Stimulated activated CD8-positive, alpha-beta memory T cell treated with anti-CD3 and anti-CD28 coated beads, Interleukin-15, amount 100 ng/mL, for 24 hours (primary cell): ENCODE measurements at places on chromosomes 3 and 15.

- DNase-seq = no peak
These were observed 11.4 kb upstream of the RAB8B start for GRCh38 chr15:63178034-63178433.

- no peak for DNase-seq
These were observed 546.0 kb upstream of the NR2F2 start for GRCh38 chr15:95784508-95784907.

GRCh38 chr3:100802126-100802525 lies 92.8 kb downstream of the TFG start:
- DNase-seq = no peak

- no peak for DNase-seq
These were observed 23.3 kb upstream of the ATP1B3 start for GRCh38 chr3:141853081-141853601.

DNA sequence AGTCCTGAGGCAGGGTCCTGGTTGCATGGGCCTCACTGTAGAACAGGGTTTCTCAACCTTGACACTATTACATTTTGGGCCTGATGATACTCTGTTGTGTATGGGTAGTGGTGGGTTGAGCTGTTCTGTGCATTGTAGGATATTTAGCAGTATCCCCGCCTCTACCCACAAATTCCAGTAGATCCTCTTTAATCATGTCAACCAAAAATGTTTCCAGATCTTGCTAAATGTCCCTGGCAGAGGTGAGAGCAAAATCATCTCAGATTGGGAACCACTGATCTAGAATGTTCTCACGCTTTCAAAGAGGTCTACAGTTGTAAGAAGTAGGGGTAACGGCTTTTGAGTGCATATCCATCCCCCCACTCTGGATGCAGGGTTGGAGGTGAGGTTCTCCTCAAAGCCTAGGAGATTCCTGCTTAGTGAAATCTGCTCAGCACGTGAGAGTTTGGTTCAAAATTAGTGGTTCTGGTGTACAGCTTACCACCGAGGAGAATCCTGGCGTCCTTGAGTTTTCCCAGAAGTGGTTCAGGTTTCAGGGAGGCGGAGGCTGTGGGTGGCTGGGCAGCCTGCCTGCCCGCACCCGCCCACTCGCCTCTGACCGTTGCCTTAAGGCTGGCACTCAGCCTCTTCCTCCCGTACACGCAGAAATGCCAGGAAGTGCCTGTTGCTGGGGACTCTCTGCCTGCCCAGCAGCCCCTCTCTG lies 5.3 kb downstream of the ACVR2B start:
- no peak for DNase-seq

- no peak for DNase-seq
These were observed 778 bp downstream of the MTMR10 start for GRCh38 chr15:30990446-30991254.

DNA sequence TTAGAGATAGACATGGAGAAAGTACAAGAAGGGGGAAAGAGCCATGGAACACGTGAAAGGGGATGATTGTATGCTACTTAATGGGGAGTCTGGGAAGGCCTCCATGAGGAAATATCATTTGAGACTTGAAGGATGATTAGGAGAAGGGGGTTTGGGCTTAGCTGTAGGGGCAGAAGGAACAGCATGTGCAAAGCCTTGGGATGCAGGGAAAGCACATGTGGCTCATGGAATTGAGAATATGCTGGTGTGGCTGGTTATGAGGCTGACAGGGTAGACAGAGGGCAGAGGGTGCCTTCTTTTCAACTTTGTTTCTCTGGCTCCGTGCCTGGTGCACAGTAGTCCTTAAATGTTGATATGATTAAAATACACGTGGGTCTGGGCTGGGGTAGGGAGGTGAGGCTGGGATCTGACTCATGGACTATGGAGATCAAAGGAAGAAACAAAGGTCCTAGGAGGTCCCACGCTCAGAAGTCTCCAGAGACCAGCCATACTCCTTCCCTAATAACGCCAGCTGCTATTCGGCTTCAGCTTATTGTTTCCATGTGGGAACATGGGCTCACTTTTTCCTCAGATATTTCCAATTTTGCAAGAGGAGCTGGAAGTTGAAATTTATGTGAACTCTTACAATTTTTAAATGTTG lies 1.1 kb downstream of the GTF2E1 start:
- DNase-seq = no peak

DNA sequence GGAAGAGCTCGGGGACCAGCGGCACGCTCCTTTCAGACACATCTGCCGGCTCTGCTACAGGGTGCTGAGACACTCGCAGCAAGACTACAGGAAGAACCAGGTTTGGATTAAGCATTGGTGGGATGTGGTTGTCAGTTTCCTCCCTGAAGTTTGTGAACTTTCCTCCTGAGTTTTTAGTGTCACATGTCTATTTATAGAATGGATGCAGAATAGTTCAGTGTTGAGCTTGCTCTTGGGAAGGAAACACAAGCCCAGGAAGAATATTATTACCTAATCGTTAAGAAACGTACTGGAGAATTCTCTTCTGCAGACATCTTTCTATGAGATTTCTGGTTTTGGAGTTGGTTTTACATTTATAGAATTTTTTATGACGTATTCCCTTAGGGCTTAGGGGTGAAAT lies 172.0 kb downstream of the ITPR1 start:
- DNase-seq = no peak

DNA sequence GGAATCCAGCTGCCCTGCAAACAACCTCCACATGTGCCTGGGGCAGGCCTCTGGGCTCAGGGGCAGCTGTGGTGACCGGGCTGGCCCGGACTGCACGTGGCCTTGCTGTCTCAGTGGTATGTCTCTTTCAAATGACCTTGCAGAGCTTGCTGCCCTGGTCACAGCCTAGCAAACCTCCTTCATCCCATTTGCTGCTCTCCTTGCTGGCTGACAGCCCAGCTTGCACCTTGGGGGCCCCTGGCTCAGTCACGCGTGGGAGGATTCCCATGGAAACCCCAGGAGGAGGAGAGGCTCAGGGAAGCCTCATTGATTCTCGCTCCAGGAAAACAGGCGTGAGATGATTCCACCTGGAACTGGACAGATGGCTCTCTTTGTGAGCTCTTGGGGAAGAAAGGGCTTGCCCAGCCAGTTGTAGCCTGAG lies 5.6 kb downstream of the SPSB4 start:
- DNase-seq = no peak

GRCh38 chr15:28004143-28005003 lies 94.7 kb downstream of the OCA2 start:
- no peak for DNase-seq

DNA sequence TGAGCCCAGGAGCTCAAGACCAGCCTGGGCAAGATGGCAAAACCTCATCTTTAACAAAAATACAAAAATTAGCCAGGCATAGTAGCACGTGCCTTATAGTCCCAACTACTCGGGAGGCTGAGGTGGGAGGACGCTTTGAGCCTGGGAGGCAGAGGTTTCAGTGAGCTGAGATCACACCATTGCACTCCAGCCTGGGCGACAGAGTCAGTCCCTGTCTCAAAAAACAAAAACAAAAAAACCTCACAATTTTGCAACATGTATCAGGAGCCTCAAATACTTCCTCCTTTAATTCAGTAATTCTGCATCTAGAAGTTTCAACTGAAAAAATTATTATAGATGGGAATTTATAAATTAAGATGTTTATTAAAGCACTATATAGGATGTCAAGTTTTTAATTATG lies 1.1 kb downstream of the MRPL47 start:
- DNase-seq = no peak

- DNase-seq = no peak
These were observed 2.4 kb downstream of the PLXNA1 start for GRCh38 chr3:126985132-126985985.

GRCh38 chr15:93049914-93050578 lies 39.0 kb downstream of the RGMA start:
- DNase-seq = no peak

GRCh38 chr3:101836652-101837598 lies 12.4 kb upstream of the NFKBIZ start:
- no peak for DNase-seq

DNA sequence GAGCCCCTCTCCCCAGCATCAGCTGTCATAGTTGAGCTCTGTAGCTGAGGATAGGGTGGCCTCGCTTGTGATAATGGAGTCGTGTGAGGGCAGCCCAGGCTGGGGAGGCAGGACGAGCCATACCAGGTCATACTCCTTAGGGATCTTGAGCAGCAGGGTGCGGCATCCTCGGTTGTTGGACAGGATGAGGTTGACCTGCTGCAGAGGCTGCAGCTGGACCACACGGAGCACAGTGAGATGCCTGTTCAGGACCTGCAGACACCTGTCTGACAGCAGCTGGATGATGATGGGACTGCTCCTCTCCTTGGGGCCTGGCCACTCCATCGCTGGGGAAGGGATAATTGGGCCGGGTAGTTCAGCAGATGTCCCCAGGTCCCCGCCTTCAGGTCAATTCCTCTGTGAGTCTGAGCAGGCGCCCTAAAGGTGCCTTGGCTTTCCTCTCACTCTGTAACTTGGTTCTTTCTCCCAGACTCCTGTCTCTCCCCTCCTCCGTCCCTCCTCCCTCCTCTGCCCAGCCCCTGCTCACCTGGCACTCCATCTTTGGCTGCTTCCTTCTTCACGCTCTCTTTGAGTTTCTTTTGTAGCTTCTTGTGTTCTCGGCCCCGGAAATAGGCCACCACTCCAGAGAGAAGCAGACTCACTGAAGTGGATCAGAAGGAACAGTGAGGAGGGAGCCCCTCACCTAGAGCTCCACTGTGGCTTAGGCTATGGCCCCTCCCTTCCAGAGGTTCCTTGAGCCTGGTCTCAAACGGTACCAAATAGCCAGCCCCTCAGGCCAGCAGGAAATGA lies 7.8 kb downstream of the DUOX2 start:
- no peak for DNase-seq

DNA sequence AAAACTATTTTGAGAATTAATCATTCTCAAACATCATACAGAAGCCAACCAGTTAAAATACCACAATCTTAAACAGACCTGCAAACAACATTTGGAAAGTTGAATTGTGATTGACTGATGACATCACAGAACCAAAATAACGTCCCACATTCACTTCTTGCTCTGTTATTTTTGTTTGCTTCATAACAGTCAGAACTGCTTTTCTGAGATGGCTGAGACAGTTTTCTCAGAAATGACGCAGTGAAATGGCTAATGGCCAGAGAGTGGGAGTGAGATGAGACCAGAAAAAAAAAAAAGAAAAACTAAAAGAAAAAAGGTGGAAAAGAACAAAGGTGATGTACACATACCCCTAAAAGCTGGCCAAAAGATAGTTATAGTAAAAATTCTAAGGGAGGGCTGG lies 1061.2 kb downstream of the FHIT start:
- DNase-seq = no peak

DNA sequence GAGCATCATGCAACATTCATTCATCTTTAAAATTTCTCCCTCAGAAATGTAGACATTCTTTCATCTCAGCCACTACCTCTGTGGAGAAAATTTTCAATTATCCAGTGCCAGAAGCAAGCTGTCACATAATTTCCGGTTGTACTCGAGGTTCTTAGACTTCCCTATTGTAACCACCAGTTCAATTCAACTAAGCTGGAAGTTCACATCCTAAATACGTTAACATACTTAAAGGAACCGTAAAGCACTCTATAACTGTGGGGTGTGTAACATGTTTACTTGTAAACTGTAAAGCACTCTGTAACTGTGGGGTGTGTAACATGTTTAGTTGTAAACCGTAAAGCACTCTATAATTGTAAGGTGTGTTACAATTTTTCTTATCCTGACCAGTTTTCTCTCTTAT lies 150.3 kb downstream of the PLCL2 start:
- DNase-seq = no peak

- no peak for DNase-seq
These were observed 228.0 kb downstream of the XXYLT1 start for GRCh38 chr3:195042743-195043606.

- DNase-seq = no peak
These were observed 3.9 kb upstream of the ATP11B start for GRCh38 chr3:182789371-182789770.

DNA sequence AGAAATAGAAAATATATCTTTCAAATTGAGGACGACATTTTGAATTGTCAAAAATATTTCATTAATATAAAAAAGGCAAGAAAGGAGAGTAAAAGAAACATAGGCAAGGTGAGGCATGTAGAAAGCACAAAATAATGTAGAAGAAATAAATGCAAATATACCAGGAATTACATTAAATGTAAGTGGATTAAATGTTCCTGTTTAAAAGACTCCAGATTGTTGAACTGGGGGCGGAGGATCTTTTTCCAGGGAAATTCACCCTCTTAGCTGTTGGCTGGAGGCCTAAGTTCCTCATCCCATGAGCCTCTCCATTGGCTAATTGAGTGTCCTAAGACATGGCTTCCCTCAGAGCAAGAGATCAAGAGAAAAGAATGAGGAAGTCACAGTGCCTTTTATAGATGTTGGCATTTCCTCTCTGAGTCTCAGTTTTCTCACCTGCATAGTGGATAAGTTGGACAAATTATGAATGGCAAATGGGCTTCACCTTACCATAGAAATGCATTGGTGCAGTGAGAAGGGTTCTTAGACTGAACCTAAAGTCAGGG lies 147.4 kb upstream of the SMAD3 start:
- no peak for DNase-seq

DNA sequence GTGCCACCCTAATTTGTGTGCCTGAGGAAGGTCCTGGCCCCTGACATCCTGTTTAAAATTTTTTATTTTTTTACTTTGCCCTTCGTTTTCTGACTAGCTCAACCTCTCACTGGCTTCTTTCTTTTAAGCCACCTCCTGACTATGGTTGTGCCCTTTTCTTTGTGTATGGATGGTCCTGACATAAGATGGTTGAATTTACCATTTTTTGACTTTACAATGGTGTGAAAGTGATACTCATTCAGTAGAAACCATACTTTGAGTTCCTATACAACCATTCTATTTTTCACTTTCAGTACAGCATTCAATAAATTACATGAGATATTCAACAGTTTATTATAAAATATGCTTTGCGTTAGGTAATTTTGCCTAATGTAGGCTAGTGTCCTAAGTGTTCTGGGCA lies 74.3 kb upstream of the PTX3 start:
- no peak for DNase-seq

DNA sequence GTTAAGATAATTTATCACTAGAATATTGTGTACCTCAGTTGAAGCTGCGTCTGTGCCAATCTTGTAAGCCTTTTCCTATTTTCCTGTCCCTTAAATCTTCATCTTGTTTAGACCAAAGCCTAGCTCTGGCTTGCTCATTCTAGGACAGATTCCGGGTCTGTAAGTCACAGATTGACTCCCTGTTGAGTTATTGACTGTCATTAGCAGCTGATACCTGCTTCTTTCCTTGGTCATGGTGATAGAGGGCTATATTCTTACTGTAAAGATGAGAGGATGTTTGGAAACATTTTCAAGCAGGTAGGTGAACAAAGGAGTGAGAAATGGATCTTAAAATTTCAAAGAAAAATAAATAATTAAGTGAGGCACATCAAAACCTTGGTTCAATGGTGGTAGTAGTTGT lies 200.2 kb downstream of the KCNH8 start:
- DNase-seq = no peak

- DNase-seq = no peak
These were observed 573.2 kb downstream of the DIPK2A start for GRCh38 chr3:144544871-144545270.

GRCh38 chr3:76991165-76991564 lies 48.7 kb upstream of the ROBO2 start:
- DNase-seq = no peak

DNA sequence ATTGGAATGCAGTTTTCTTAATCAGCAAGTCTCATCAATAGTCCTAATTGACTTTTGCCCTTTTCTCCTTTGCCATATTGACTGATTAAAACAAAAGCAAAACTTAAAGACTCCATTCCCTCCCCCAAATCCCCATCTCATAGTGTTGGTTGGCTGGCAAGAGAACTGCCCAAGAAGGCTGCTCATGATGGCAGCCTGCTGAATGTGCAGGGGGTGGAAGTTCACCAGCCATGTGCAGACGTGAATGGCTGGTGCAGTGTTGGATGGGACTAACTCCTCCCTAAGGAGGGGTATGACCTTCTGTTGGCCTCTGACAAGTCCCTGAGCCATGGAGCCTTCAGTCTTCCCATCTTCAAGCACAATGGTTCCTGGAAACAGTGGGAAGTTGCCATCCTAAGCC lies 7.0 kb downstream of the SMAD3 start:
- DNase-seq = no peak
